ENCODE measurements at places on chromosomes 11 and 22.

DNA sequence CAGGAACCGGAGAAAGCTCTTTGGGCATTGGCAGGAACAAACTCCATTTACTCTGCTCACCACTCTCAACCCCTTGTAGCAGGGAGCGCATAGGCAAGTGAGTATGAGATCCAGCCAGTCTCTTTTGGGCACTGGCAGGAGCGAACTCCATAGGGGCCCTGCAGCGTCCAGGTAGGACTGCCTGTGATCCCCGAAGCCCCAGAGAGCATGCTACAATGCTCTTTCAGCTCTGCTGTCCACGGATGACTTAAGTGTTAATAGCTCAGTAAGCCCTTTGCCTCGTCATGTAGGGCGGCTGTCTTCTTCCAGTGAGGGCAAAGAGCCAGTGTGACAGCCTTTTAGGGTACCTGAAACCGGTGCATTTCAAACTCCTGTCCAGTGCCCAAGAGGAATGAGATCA lies 1525.6 kb upstream of the RAG2 start:
- no peak for DNase-seq

DNA sequence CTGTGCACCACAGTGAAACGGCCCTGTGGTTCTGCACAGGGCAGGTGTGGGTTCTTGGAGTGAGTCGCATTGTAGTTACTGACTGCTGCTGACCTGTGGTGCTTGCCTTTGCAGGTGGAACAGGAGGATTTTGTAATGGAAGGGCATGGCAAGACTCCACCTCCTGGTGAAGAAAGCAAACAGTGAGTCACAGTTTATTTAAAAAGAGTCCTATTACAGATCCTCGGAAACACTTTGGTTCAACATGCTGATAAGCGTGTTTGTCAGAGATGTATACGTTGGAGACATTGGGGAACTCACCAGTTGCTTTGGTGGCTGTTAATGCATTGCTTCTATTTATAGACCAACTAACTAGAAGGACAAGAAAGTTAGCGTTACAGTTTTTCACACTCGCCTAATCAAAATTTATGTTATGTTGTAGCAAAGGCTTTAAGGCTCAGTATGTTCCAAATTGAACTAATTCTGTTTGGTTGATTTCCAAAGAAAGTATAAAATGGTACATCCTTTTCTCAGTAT lies 21.7 kb upstream of the TNRC6B start:
- DNase-seq: peak; percentile 70

DNA sequence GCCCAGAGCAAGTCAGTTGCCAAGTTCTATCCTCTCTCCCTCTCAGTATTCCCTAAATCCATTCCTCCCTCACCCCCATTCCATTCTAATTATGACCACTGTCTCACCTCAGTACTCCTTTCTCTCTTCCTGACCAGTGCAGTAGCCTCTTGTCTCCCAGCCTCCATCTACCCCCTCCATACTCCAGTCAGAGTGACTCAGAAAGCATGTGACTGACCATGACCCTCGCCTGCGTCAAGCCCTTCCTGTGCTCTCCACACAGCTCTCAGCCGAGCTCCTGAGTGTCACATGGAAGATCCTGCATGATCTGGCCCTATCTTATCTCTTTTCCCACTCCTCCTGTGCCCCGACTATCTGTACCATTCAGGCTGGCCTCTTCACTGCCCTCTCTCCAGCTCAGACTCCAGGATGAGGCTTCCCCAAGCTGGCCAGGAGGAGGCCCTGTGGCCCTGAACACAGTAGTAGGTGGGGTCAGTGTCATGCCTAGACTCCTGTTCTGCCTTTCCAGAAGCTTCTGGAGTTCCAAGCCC lies 42.6 kb downstream of the NEU3 start:
- DNase-seq: peak; percentile 91

DNA sequence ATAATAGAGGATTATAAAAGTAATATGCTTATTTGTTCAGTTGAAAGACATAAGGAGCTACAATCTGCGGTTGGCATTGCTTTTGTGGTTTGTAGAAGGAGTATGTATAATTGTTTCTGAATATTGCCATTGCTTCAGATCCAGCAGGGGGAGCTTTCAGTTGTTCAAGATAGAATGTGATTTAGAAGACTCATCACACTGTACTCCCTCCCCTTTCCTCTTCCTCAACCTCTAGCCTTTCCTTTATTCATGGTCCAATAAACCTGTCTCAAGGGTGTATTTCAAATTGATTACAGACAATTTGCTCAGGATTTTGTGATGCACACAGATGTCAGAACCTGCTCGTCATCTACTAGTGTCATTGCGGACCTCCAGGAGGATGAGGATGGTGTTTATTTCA lies 9.8 kb downstream of the PRMT3 start:
- peak; percentile 65 for DNase-seq

DNA sequence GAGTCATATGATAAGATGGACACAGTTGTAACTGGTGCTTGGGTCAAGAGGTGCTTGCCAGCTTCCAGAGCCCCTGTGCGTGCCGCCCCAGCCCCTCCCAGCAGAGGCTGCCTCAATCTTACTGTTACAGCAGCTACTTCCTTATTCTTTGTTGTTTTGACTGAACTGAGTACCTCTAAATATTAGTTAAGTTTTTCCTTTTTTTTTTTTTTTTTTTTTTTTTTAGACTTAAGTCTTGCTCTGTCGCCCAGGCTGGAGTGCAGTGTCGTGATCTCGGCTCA lies 8.8 kb downstream of the ZBED4 start:
- no peak for DNase-seq

DNA sequence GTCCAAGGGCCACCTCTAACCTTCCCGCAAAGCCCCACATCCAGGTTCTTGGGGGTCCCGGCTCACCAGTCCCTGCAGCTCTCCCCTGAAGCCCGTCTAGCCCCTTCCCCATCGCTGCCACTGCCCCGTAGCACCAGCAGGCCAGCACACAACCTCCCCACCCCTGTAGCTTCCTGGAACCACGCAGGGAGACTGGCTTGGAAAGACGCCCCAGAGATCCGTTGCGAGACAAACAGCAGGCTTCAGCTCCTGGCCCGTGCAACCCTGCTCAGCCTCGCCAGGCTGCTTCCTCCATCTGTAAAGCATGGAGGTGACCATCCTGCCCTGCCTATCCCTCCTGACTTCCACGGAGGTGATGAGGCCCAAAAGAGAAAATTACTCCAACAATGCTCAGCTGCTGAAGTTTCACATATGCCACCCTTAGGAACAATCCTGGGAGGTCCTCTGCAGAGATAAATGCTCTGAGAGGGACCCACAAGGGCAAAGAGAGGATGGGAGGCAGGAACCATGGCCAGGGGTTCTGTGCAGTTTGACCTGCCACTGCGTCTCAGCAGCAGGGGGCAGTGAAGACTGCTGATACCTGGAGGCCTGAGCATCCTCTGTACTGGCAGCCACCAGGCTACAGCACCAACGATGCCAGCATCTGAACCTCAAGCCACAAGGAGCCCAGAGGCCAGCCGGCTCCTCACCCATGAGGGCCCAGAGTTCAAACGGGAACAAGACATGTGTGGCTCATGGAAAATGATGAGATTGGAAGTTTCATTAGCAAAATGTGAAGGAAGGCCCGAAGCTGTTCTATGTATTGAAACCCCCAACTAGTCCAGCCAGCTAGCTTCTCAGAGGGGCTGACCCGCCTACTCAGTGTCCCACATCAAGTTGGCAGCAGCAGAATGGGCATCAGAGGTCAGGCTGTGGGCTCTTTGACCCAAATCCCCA lies 16.1 kb downstream of the DGCR2 start:
- DNase-seq: no peak

- no peak for DNase-seq
Observed at GRCh38 chr11:17538054-17538453, 6.2 kb downstream of the USH1C start.

- DNase-seq: no peak
Observed at GRCh38 chr11:115928811-115929210, 424.6 kb upstream of the CADM1 start.

GRCh38 chr11:11451501-11452005 lies 98.5 kb upstream of the CSNK2A3 start:
- peak; percentile 38 for DNase-seq

DNA sequence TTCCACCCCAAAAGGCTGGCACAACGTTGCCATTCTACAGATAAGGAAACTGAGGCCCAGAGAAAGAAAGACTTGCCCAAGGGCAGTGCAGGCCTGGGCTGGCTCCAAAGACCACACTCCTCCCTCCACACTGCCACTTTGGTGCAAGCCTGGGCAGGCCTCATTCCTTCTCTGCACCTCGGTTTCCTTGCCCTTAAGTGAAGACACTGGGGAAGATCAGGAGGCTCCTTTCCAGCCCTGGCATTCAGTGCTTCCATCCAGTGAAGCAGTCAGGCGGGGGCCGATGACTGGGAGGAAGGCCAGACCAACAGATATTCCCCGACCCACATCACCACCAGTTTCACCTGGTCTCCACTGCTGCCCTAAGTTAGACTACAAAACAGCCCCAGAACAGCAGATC lies 18.3 kb upstream of the TCF20 start:
- DNase-seq: no peak

GRCh38 chr11:17768547-17768946 lies 34.0 kb downstream of the KCNC1 start:
- DNase-seq: no peak

DNA sequence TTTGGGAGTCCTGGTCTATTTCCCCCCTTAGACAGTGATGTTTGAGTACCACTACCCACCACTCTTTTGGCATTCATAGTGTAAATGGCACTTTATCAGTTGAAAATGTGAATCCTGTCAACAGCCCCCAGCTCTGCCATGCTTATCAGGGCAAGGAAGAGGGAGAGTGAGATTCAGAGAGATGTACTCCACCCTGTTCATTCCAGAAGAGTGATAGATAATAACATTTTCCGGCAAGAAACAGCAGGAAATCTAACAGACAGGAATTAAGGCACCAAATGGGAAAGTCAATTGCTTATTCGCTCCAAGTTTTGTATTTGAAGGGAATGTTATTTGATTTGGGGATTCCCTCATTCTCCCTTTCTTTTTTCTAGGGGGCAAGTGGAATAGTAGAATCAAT lies 681.9 kb downstream of the NTM start:
- no peak for DNase-seq

- DNase-seq: peak; percentile 98
Observed at GRCh38 chr11:33161120-33162005, at the start of gene CSTF3. Gene CSTF3, minus strand, starts transcription at chr11:33161480. Its CDS starts 155 bp downstream, at chr11:33161325.

GRCh38 chr11:113240389-113240788 lies 74.0 kb upstream of the TTC12 start:
- no peak for DNase-seq

DNA sequence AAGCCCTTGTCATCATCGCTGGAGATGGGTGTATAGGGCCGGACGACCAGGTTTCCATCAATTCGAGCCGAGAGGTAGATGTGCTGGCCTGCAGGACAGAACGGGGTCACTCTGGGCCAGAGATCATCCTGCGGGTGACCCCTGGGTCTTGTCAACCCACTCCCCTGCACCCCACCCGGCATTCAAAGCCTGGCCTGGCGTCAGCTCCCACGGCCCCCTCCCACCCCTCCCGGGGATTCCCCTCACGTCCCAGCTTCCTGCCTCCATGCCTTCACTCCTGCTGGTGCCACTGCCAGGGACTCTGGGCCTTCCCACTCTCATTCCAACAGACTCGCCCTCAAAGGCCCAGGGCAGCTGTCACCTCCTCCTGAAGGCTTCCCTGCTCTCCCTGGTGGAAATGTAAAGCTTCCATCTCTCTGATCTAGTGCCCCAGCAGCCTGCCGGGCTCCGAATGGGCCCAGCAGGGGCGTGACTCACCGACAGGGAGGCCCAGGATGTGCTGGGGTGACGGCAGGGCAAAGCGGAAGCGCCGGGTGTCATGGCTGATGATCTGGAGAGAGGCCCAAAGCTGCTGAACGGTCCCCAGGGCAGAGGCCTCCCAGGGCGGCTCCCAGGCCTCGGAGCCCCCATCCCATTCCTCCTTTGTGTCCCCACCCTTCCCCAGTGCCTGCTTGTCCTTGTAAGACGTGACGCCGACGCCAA lies 9.3 kb downstream of the ATP5MGL start:
- DNase-seq: peak; percentile 67

DNA sequence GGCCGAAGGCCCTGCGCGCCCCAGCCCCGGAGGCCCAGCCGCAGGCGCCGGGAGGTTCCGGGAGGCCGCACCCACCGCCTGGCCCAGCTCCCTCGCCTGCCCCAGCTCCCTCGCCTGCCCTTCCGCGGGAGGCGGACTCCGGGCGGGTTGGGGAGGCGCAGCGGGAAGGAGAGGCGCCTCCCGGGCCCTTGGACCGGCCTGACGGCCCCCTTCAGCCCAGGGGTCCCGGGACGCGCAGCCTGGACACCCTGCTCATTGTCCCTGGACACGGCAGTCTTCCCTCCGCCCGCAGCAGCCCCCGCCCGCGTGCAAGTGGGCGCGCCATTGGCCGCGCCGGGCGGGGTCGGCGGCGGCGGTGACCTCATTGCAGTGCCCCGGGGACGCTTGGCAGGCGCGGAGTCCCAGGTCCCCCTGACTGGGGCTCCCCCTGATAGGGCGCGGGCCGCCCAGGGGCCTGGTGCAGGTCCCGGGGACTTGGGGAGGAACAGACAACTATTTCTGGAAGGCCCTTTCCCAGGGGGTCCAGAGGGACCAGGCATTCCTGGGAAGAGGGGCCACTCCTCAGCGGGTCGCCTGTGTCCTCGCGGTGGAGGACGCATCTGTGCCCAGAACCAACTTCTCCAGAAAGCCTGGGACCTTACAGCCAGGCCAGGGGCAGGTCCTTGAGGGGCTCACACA lies 501 bp downstream of the CD151 start:
- no peak for DNase-seq

DNA sequence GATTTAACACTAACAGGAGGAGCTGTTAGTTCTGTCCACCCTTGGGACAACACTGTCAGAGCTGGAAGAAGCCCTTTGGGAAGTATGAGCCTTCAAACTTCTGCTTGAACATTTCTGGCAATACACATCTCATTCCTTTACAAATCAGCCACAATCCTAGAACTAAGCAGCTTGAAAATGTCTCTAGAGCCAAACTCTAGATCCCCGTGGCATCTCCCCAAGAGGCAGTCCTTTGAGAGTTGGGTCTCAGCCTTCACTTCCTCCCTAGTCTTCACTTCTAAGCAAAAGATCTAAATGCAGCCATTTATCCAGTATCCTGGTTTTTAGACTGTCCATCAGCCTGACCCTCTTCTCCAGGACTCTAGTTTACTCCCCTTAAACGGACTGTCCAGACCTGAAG lies 26.9 kb downstream of the ARFGAP2 start:
- DNase-seq: no peak

GRCh38 chr22:19038164-19038546 lies 84.1 kb downstream of the DGCR2 start:
- no peak for DNase-seq

DNA sequence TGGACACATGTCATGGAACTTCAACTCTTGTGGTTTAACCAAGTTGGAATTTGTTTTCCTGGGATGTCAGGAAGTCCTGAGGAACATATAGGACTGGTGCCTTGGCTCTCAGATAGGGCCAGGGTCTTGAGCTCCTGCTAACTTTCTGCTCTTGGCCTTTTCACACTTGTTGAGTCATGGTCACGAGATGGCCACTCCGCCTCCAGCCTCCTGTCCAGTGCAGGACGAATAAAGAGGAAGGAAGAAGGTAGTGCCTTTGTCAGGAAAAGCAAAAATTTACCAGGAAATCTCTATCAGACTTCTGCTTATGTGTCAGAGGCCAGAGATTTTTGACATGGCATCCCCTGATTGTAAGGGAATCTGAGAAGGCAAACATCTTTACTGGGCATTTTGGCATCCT lies 89.1 kb upstream of the ARHGAP20 start:
- DNase-seq: peak; percentile 7
